Glomerular endothelial cell (primary cell): ENCODE measurements at places on chromosomes 7 and 10. TPM values are rescaled to one million over a fixed set of nuclear protein-coding genes. Genes with fewer than 3 reads are reported as not detected.

GPR85 gene
- 0.24 and 2.6 TPM in 2 replicates for total RNA-seq

GNGT1 gene
- not detected in 2 replicates for total RNA-seq

LIPM gene
- total RNA-seq = not detected in 2 replicates

KCNH2 gene
- total RNA-seq = 0.87 TPM in 1 of 2 replicates, not detected in the other

DGKI gene
- total RNA-seq = 1.4 and 6.2 TPM in 2 replicates

DNA sequence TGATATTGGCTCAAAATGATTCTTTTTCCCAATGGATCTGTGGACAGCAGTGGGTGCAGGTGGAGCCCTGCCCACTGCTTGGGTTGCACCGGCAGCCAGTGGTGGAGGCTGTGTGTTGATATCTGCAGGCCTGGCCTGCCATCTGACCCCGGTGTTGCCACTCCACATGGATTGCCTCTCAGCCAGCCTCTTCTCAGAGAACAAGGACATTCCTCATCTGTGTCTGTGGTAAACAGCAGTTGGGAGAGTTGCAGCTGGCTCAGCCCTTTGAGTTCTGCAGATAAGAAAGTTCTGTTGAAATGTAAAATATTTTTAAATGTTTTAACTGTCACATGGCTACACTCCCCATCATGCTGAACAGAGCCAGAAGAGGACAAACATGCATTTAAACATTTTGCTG is 374.9 kb upstream of the CELF2 start:
- no peak for DNase-seq

- no peak for DNase-seq
Measured at GRCh38 chr7:77843194-77843593, 44.6 kb downstream of the PHTF2 start.

DNA sequence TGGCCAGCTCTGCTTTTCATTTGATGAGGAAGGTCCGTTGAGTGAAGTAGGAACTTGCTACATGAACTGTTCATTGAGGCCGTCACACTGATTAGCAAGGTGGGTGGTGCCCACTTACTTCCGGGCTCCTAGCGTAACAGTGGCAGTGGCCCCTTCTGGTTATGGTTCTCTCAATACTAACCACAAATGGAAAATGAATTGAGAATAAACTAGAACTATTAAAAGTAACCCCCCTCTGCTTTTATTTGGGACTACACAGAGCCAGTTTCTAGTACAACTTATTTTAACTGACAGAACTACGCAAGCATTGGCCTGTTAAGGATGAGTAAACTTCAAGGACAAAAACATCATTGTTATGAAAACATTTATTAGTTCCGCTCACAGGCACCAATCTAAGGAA is 519.1 kb downstream of the INHBA start:
- DNase-seq = no peak

DNA sequence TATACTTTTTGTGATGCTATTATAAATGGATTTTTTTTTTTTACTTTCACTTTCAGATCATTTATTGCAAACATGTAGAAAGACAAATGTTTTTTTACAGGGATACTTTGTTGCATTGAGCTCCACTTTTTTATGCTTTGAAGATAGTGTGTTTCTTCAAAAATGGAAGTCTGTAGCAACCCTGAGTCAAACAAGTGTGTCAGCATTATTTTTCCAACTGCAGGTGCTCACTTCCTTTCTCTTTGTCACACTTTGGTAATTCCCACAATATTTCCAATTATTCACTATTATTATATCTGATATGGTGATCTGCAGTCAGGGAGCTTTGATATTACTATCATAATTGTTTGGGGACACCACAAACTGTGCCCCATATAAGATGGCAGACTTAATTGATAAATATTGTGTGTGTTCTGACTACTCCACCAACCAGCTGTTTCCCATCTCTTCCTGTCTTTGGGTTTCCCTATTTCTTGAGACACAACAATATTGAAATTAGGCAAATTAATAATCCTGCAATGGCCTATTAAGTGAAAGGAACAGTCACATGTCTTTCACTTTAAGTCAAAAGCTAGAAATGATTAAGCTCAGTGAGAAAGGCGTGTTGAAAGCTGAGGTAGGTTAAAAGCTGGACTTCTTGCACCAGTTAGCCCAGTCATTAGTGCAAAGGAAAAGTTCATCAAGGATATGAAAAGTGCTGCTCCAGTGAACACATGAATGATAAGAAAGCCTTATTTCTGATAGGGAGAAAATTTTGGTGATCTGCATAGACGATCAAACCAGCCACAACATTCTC is 231.3 kb upstream of the SH2B2 start:
- no peak for DNase-seq

GRCh38 chr10:17088118-17088806 is 41.3 kb downstream of the CUBN start:
- DNase-seq = no peak

- DNase-seq = no peak
Measured at GRCh38 chr10:3976718-3977117, 191.7 kb upstream of the KLF6 start.

DNA sequence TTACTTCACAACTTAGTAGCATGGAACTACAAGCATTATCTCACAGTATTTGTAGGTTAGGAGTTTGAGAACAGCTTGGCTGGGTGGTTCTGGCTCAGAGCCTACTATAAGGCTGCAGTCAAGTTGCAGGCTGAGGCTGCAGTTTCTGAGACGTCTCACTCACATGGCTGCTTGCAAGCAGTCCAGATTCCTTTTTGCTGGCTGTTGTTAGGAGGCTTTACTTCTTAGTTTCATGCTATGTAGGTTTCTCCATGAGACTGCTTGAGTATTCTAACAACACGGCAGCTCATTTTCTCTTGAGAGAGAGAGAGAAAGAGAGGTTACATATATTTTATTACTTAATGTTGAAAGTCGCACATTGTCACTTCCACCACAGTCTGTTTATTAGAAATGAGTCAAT is 1073.9 kb downstream of the NXPH1 start:
- no peak for DNase-seq

- DNase-seq = no peak
Measured at GRCh38 chr7:1408466-1408865, 50.8 kb downstream of the MICALL2 start.

DNA sequence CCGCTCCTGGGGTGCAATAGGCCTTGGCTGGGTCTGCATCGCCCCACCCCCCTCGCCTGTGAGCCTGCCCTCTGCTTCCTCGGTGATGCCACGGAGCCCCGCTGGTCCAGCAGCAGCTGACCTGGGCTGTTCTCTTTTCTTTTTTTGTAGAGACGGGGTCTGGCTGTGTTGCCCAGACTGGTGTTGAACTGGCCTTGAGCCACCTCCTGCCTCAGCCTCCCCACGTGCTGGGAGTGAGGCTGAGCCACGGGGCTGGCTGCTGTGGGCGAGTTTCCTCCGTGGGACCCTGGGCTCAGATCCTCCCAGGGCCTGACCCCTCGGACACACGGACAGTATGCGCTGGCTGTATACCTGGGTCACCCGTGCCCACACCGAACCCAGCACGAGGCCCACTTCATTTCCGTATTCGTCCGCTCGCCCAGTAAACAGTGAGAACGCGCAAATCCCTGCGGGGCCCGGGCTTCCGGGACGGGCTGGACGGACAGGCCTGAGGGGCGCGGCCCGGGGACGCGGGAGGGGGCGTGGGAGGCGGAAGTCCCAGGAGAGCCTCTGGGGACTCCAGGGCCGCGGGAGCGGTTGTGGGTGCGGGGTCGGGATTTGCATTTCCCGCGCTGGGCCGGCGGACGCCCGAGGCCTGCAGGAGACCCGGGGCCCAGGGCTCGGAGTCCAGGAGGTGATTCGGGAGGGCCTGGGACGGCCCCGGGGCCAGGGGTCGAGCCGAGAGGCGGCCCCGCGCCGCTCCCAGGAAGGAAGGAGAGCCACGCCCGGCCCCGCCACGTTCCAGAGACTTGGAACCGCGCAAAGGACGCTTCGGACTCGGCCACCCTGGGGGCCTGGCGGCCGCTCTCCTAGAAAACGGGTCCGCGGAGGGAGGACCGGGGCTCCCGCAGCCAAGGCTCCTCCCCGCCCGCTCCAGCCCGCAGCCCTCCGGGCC is 57.7 kb upstream of the DNAJB6 start:
- DNase-seq = no peak
